WTC11 (cell line): ENCODE measurements at places on chromosomes 7 and 10.

GRCh38 chr7:111012799-111013675 is 77.9 kb upstream of the LRRN3 start:
- no peak for DNase-seq

GRCh38 chr10:117175215-117175900 is 21.9 kb upstream of the KCNK18 start:
- peak; percentile 34 for DNase-seq

DNA sequence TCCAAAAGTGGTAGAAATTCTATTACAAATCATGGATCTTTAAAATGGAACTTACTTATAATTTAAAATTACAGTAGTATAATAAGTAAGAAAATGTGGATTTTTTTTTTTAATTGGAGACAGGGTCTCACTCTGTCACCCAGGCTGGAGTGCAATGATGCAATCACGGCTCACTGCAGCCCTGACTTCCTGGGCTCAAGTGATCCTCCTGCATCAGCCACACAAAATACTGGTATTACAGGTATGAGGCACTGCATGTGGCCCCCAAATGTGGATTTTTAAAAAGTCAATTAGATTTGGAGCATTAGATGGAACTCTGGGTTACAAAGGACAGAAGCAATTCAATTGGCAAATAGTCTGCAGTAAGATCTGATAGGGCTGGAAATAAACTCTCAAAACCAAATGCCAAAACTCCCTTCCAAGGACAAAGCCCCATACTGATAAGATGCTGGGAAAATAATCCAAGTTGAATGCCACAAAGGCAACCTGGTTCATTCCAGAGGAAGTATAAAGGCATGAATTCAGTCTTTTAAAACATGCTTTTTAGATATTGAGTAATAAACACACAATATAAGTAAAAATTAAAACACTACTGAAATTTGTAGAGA is 294.2 kb downstream of the ZNF248 start:
- DNase-seq: no peak

GRCh38 chr10:114748241-114748640 is 73.3 kb upstream of the FHIP2A start:
- DNase-seq: no peak

DNA sequence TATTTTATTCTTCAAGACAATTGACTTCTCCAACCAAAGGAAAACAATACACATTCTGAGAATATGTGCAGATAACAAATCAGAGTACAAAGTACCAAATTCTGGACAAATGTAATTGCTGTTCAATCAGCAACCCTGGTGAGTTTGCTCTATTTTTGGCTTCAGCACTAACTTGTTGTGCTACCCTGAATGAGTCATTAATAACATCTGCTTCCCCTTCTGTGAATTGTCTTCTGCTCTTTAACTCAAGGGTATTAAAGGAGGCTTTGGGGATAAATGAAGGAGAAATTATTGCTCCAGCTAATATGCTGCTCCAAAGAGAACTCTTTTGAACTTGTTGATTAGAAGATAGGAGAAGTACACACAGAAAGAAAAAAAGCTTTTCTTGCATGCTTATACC is 459.3 kb downstream of the HTR7 start:
- no peak for DNase-seq

- DNase-seq: no peak
Observed at GRCh38 chr7:151141855-151142685, 25.4 kb downstream of the GBX1 start.

GRCh38 chr7:90210981-90211380 is 559 bp upstream of the STEAP2 start:
- peak; percentile 12 for DNase-seq

GRCh38 chr7:30475580-30475979 is 3.0 kb downstream of the NOD1 start:
- no peak for DNase-seq

GRCh38 chr7:141945356-141945755 is 1.4 kb downstream of the CLEC5A start:
- DNase-seq: no peak

- no peak for DNase-seq
Observed at GRCh38 chr7:34156336-34156735, 251.0 kb downstream of the BMPER start.

DNA sequence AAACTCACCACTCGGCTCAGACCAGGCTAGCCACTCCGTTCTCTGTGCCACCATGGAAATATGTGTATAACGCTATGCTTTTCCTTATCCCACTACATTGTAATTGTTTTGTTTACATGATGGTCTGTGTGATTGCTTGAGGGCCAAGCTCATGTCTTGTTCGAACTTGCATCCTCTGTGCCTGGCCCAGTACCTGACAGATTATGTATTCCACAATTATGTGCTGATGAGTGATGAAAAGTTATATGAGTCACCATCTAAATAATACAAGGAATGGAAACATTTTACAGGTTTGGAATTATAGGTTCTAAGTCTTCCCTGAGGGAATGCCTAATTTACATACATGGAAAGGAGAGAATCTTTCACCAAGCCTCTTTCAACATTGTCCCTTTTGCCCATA is 137.4 kb downstream of the C7orf25 start:
- no peak for DNase-seq

GRCh38 chr7:150665089-150665748 is 20.3 kb upstream of the GIMAP2 start:
- no peak for DNase-seq

- no peak for DNase-seq
Observed at GRCh38 chr7:127705461-127705959, 53.5 kb downstream of the SND1 start.

GRCh38 chr7:138000081-138000701 is 1.7 kb downstream of the CREB3L2 start:
- peak; percentile 30 for DNase-seq

DNA sequence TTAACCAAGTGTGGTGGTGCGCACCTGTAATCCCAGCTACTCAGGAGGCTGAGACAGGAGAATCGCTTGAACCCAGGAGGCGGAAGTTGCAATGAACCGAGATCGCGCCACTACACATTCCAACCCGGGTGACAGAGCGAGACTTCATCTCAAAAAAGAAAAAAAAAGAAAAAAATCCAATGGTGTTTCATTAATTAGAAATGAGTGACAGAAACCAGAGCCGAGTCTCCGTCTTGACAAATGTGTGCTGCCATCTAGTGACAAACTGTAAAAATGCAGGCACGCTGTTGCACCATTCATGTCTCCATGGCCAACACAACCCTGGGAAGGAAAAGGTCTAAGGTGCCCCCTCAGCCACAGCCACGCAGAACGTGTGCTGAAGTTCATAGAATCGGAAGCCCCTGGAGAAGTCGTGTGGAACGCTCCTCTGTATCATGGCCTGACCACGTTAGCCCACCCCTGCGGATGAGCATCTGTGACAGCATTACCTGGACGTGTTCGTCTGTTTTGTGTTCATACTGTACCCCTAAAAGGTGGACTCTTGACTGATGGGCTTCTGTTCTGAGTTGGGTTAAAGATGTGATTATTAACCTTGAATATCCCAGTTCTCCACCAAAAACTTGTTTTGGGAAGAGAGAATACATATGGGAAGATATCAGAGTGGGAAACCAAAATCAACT is 94.9 kb downstream of the LYZL2 start:
- DNase-seq: peak; percentile 68

- DNase-seq: no peak
Observed at GRCh38 chr10:127813290-127813689, 76.3 kb downstream of the FOXI2 start.

- no peak for DNase-seq
Observed at GRCh38 chr7:152132812-152133211, 107.3 kb downstream of the GALNT11 start.

DNA sequence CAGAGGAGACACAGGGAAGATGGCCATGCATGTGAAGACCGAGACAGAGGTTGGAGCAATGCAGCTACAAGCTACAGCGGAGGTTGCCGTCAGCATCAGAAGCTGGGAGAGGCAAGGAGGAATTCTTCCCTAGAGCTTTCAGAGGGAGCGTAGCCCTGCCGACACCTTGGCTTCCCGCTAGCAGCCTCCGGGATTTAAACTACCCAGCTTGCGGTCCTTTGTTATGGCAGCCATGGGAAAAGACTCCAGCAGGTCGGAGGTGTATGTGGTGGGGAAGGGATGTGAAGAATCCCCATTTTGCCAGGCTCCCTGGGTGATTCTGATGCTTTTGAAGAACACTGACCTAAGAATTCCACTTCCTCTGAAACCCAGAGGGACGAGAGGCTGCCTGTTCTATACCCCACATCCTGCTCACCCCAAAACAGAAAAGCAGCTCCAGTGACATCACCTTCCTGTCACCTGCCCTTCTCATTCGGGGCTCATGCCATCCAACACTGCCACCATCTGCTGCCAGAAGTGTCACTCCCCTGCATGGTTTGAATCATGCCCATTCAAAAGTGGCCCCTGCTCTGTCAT is 3.3 kb upstream of the SEPHS1 start:
- DNase-seq: peak; percentile 66
